ENCODE measurements at places on chromosomes 4 and X.

DNA sequence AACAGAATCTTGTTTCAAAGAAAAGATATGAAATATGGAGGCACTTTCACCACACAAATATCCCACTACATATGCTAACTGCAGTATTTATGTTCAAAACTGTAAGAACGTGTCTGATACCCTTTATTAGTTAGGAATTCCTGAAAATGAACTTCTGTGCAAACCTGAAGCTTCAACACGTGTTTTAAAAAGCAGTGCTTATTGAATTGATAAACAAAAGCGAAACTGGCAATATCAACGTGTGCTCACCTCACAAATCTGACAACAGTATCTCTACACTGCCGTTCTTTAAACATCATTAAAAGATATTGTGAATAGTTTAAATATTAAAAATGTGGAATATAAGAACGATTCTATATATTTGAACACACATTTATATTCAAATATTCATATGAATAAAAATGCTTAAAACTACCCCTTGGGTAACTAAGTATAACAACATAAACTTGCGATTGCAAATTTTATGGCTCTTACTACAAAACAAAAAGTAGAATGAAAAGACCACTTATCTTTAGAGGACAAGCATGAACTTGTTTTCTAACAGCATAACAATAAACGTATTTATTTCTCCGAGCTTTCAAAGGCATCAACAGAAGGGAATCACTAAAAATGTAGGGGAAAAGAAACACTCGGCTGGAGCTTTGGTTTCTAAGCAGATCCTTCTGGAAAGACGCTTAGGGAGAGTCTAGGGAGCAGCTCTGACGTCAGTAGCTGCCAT is at the start of gene LRP2BP:
TSS of gene LRP2BP (minus strand) at position 687 of the 718 bp plus-strand sequence. CDS start 17,738 bp downstream, outside the sequence.
- DNase-seq, result peak; percentile 18

DNA sequence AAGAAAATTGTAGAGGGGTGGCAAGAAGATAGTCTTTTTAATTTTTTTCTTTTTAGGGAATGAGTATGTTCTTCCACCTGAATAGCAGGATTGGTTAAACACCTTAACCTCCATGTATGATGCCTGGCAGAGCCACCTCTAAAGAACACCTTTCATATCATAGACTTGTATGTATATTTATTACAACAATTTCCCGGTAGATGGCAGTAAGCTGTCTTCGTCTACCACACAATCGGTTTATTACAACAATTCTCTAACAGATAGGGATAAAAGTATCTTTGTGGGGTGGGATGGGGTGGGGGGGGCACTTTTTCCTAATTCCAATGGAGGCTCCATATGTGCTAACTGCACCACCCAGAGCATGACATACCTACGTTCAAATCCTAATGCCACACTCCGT is 255.5 kb downstream of the LDB2 start:
- no peak for DNase-seq

DNA sequence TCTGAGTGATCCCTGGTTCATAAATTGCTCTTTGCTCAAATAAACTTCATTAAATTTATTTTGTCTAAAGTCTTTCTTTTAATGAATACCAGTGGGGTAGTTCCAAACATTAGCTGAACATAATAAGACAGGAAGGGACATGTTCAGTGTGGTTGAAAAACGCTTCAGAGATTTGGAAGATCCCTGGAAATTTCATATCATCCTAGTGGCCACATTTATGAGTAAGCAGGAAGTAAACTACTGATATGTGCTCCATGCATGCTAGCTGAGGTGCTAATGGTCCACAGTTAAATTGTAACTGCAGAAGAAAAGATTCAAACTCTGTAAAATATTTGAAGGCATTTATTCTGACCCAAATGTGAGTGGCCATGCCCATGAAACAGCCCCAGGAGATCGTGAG is 1328.7 kb downstream of the ADGRL3 start:
- DNase-seq, result no peak

DNA sequence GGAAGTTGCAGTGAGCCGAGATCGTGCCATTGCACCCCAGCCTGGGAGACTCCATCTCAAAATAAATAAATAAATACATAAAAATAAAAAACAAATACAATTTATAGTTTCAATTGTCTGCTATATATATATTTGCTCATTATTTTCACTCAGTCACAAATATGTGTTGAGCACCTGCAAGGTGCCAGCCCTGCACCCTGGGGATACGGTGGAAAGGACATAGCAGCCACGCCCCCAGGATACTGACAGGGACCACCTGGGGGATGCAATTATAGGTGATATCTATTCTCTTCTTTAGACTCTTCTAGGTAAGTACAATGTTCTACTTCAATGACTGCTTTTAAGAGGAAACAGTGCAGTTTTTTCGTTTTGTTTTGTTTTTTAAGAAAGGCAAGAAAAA is 85.0 kb downstream of the JAKMIP1 start:
- no peak for DNase-seq

DNA sequence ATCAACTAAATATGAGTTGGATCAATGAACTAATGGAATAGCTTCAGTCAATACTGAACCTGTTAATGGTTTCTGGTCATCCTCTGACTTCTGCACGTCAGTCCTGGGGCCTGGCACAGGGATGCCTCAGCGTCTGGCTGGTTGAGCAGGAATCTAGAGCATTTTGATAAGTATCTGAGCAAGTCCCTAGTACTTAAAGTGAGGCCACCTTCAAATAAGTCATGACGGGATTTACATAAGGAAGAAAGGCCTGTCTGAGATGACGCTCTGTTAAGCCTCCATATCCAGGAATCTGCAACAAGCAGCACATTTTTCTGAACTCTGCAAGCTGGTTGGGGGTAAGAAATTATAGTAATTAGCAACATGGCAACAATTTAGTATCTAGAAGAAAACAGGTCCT is 83.2 kb upstream of the TBC1D9 start:
- no peak for DNase-seq

DNA sequence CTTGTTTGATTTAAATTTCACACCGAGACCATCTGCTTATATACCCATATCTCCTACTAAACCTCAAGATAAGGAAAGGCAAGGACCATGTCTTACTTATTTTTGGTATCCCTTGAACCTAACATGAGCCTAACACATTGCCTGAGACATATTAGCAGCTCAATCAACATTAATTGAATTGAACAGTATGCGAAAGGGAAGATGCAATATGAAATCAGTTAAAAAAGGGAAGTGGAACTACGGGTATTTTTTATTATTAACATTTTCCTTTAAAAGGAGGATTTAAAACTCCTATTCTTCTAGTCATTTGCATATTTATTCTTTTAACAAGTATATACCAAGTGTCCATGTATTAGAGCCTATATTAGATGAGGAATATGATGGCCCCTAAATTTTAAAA is 197.0 kb downstream of the CAMK2D start:
- DNase-seq, result no peak

DNA sequence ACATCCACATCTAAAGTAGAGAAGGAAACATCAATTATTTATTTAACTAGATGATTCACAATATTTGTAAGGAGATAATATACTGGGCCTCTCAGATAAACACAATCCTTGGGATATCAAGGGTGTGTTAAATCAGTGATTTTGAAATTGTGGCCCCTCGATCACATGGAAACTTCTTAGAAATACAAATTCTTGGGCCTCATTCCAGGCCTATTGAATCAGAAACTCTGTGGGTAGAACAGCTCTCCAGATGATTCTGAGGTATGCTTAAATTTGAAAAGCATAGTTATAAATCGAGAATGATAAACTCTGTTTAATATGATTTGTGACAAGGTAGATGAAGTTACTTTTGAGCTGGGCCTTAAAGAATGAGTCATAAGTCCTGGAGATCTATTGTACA is 64.3 kb upstream of the GPR174 start:
- DNase-seq, result no peak

DNA sequence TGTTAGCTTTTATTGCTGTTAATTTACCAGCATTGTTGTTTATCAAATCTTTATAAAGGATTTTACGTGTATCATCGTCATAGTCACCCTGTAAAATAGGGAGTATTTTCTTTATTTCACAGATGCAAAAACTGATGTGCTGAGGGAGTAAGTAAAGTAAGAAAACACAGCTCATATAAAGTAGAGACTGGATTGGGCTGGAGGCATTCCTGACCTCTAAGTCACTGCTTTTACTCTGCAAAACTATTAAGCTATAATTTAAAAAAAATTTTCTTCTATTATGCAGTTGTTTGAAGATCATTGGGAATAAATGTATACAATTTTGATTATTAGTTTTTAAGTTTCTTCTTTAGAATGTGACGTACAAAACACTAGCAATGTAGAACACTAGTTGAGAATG is 45.9 kb downstream of the NUDT6 start:
- DNase-seq, result no peak

DNA sequence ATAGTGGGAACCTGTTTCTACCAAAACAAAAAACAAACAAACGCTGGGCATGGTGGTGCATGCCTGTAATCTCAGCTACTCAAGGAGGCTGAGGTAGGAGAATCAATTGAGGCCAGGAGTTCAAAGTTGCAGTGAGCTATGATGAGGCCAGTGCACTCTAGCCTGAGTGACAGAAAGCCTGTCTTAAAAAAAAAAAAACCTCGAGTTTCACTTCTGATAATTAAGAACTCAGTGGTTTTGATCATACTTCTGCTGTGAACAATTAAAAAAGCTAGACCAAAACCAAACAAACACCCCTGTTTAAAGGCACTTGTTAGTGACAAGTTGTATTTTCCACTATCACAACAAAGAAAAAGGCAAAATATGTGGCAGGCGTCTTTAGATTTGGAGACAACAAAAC is 15.0 kb upstream of the UBE2D3 start:
- no peak for DNase-seq

DNA sequence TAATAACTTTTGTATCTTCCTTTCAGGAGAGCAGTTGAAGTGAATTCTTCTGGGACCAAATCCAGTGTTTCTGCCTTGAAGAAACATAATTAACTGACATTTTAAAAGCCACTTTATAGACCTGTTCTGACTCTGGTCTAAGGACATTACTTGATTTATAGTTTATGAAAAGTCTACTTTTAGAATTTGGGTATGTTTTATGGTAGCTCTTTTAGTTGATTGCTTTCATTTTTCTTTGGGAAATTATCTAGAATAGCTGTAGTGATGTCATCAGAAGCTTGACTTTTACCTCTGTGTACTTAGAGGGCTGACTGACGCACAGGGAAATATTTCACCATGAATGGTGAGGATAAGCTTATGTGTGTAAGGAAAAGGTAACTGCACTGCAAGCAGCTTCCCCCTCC is 131.8 kb upstream of the LIMCH1 start:
- no peak for DNase-seq

DNA sequence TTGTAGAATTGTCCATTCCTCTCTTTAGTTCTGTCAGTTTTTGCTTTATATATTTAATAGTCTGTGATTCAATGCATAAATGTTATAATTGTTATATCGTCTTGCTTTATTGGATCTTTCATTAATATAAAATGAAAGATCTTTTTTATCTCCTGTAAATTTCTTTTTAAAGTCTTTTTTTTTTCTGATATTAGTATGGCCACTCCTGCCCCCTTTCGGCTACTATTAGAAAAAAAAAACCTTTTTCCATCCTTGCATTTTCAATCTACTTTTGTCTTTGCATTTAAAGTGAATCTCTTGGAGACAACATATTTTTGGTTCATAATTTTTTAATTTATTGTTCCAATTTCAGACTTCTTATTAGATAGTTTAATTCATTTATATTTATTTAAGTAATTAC is 677.4 kb upstream of the NDST4 start:
- no peak for DNase-seq

GRCh38 chr4:8167291-8167690 is 8.7 kb upstream of the ABLIM2 start:
- peak; percentile 78 for DNase-seq

- no peak for DNase-seq
Observed at GRCh38 chr4:168057412-168057811, 34.9 kb upstream of the ANXA10 start.

Data from suppressor macrophage (primary cell).